ENCODE measurements at places on chromosomes 1 and 21.

DNA sequence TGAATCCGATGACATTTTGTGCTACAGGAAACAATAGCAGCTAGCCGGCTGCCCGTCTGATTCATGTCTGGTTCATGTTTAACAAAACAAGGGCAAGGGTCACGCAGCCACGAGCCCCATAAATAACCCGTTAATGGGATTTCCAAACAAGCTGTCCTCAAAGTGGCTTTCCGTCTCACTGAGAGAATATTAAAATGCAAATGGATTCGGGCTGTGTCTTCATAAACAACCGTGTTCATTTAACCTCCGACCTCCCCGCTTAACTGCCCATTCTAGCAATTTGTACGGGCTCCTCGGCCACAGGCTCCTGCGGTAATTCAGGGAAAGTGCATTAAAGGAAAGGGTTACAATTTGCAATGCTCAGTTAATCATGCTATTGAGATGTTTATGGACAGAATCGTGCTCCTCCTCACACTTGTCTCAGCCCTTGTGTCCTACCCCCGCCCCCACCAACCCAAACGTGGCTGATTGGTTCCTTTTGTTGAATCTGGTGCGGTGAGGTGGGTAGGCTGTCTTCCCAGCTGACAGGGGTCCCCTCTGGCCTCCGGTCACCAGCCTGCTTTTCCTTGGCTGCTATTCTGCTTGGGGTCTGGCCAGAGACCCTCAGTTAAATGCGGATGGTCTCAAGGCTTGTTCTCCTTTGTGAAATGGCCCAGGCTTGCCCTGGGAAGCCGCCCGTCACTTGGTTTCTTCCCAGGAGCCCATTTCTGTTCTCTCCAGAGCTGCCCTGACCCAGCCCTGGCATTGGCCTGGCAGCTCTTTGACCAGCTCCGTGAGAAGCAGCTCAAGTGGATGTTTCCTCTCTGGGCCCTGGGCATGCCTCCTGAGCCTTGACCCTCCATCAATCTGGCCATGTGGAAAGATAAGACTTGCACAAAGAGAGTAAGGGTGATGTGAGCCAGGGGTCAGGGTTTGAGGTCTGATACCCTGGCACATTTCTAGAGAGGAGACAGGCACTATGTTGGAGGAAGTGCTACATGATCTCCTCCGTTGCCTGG is 200.7 kb upstream of the POU3F1 start:
- DNase-seq: no peak

DNA sequence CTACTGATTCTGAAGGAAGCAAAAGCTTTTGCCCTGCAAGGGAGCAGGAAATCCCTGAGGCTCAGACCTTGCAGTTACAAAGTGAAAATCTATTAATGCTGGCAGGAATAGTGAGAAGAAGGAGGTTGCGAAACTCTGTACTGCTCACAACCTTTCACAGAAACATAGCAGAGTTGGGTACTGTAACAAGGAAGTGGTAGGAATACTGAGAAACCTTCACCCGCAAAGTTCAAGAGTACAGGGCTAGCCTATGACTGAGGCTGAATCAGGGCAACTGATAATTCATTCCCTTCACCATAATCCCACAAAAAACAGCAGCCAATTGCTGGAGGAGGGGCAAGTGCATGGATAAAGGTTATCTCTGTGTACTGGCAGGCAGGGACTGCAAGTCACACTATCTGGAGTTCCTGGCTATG is 23.9 kb upstream of the KCTD3 start:
- no peak for DNase-seq

DNA sequence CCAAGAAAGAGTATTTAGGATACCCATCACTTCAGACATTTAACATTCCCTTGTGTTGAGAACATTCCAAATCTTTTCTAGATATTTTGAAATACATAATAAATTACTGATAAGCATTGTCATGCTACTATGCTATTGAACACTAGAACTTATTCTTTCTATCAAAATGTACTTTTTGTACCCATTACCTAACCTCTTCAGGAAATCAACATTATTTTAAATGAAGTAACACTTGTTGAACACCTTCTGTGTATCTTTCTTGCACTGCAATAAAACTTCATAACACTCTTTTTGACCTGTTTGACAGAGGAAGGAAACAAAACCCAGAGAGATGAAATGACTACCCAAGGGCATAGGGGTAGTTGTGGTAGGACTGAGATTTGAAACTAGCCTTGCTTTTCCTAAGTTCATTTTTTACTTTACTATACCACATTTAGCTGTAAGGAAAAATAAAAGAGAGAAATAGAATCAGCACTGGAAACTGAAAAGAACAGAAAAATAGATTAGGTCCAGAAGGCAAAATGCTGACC is 99.4 kb downstream of the UCHL5 start:
- DNase-seq: no peak

GRCh38 chr1:171084091-171084490 is 6.6 kb upstream of the FMO3 start:
- no peak for DNase-seq

- DNase-seq: no peak
These were observed 43.0 kb downstream of the ELAPOR1 start for GRCh38 chr1:109156916-109157385.

- DNase-seq: no peak
These were observed 4.0 kb downstream of the JUN start for GRCh38 chr1:58779801-58780382.

- peak; percentile 23 for DNase-seq
These were observed 3.0 kb upstream of the RGS2 start for GRCh38 chr1:192805832-192806323.

- no peak for DNase-seq
These were observed 24.7 kb downstream of the ZYG11A start for GRCh38 chr1:52867087-52867863.
